ENCODE measurements at places on chromosomes 5 and 9.

DNA sequence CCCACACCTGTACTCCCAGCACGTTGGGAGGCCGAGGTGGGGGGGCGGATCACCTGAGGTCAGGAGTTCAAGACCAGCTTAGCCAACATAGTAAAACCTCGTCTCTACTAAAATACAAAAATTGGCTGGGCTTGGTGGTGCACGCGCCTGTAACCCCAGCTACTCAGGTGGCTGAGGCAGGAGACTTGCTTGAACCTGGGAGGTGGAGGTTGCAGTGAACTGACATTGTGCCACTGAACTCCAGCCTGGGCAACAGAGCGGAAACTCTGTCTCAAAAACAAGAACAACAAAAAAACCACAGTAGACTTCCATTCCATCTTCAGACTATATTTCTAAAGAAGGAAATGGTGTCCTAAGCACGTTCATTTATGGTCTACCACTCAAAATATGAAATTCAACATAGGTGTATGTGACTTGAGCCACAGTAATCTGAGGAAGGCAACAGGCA lies 14.2 kb upstream of the SERINC5 start:
- DNase-seq: no peak

GRCh38 chr5:173926359-173926758 lies 38.2 kb downstream of the CPEB4 start:
- DNase-seq: no peak

GRCh38 chr5:129904667-129905472 lies 605 bp downstream of the CHSY3 start:
- DNase-seq: no peak

DNA sequence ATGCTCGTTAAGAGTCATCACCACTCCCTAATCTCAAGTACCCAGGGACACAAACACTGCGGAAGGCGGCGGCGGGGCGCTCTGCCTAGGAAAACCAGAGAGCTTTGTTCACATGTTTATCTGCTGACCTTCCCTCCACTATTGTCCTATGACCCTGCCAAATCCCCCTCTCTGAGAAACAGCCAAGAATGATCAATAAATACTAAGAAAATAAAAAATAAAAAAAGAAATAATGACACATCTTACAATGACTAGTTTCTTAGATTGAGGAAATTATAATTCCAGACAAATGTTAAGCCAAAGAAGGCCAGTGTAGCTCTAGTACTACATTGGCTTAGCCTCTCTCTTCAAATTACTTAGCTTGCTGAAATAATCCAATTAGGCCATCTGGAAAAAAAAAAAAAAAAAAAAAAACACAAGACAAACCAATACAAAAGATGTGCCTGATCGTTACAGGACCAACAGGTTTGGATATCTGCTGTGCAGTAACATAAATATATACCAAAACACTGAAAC lies 58.0 kb downstream of the ANXA2R start:
- DNase-seq: no peak

DNA sequence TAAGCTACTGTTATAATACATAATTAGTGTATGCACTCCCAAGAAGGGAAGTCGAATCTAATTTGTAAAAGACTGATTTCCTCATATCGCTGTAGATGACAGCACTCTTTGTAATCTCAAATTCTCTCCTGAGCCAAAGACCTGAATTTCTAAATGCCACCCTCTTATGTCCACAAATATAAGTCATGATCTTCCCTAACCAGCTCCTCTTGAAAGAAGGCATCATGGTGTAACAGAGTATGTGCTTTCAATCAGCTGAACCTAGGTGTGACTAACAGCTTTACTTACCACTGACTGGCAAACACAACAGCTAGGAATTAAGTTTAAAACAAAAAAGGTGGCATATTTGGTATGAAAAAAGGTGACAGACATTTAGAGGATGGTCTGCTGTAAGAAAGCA lies 34.0 kb upstream of the CTNNAL1 start:
- no peak for DNase-seq

- no peak for DNase-seq
Measured at GRCh38 chr5:139901251-139901575, 105.6 kb downstream of the PSD2 start.

DNA sequence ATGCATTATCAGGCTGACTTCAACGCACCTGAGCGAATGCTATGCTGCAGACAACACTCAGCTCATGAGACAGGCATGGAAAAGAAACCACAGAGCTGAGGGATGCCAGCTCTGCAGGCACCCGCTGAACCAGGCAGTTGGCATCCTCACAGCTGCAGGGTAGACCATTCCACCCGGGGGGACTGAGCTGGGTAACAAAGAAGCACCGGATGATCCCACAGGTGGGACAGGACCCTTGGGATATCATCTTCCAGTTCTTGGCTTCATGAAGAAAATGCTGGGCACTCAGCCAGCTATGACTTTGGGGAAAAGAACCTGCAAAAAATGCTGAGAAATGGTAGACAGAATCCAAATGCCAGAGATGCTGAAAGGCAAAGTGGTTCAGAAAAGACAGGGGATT lies 9.6 kb downstream of the EPB41L4B start:
- DNase-seq: no peak
